ENCODE measurements at places on chromosomes 3 and 15. TPM values are rescaled to one million over a fixed set of nuclear protein-coding genes. Genes with fewer than 3 reads are reported as not detected.
A peak's percentile ranks its signal among the peaks of the same experiment; 100 is the strongest.

DNA sequence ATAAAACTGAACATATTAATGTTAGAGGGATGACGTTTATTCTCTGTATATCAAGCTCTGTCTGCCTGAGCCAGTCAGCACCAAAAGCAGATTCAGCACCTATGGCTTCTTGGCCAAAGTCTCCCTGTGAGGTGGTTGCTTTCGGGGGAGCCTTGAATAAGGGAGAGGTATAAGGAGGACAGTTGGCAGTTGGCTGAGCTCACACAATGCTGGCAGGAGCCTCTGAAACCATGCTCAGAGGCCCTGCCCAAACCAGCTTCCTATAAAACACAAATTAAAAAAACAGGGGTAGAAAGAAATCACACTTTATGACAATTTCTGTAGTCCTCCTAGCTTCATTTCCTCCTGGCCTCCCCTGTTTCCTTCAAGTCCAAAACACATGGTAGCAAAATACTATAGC, 18.8 kb downstream of the ARHGEF3 start:
- H3K4me1 ChIP-seq: no peaks in the 10 kb centered on the region
- DNase-seq: no peak
- H3K27me3 ChIP-seq: no peaks in the 10 kb centered on the region

SKOR1 gene
- 1.1 TPM for total RNA-seq

GRCh38 chr3:171950373-171950772, 89.0 kb upstream of the FNDC3B start:
- peak; percentile 25 for DNase-seq
- peaks cover 14% of the 10 kb centered on the region for H3K4me1 ChIP-seq
- peak overlapping the region; percentile 50 for H3K27ac ChIP-seq
- H3K36me3 ChIP-seq: no peaks in the 10 kb centered on the region

- H3K4me3 ChIP-seq: no peak overlapping the region
- no peaks in the 10 kb centered on the region for H3K36me3 ChIP-seq
- no peaks in the 10 kb centered on the region for H3K4me1 ChIP-seq
- H3K27ac ChIP-seq: peak overlapping the region; percentile 8
These were observed 141.1 kb downstream of the PGPEP1L start for GRCh38 chr15:98866511-98866910.

ESYT3 gene
- 6.3 TPM for total RNA-seq

GRCh38 chr15:88127432-88127790, 129.1 kb downstream of the NTRK3 start:
- H3K4me3 ChIP-seq: no peak overlapping the region
- DNase-seq: peak; percentile 2
- no peaks in the 10 kb centered on the region for H3K36me3 ChIP-seq
- no peaks in the 10 kb centered on the region for H3K27me3 ChIP-seq

HTR3E gene
- not detected for total RNA-seq

DNA sequence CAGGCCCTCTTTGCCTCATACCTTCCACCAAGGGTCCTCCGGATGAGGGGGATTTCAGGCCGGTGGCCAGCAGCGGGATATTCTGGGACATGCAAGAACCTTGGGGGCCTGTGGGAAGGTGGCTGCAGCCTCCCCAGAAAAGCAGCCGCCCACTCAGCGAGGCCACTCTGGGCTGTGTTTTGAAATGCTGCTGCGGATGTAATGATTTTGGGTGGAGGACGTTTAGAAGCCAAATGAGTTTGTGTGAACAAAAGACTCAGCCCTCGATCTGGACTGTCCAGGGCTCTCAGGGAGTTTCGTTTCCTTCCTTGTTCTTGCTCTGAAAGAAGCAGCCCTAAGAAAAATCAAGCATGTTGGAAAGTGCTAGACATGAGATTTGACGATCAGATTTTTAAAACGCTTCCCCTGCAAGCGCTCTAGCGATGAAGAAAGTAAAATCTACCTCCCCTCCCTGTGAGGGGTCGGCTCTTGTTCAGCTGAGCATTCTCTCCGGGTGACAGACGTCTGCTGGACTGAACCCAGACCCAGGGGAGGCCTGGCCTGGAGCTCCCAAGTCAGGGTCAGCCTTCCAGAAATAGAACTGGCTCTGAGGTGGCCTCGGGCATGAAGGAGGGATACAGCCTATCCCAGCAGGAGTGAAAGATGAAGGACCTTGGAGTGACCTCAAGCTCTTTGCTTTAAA, 12.9 kb downstream of the HEG1 start:
- H3K27me3 ChIP-seq: no peaks in the 10 kb centered on the region
- H3K4me1 ChIP-seq: peaks cover 96% of the 10 kb centered on the region
- DNase-seq: peak; percentile 89
- H3K4me3 ChIP-seq: no peak overlapping the region
- H3K36me3 ChIP-seq: no peaks in the 10 kb centered on the region

NEDD4 gene
- 7.5 TPM for total RNA-seq

DNA sequence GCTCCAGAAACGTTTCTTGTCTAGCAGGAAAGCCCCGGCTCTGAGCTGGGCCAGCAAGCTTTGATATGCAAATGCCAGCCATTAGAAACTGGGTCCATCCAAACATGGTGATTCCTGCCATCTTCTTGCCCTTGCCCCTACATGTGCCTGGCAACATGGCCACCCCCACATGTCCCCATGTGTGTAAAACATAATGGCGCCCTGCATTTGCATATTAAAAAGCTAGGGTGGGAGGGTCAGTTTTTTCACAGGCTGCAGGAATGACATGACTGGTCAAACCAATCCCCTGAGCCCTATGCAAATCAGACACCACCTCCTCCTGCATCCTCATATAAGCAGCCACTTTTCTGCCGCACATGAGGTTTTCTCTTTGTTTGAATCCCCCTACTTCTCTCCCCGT, 21.2 kb downstream of the GPR156 start:
- no peaks in the 10 kb centered on the region for H3K27me3 ChIP-seq
- no peak overlapping the region for H3K27ac ChIP-seq
- H3K4me3 ChIP-seq: no peak overlapping the region
- no peak for DNase-seq
- peaks cover 3% of the 10 kb centered on the region for H3K4me1 ChIP-seq
- no peaks in the 10 kb centered on the region for H3K36me3 ChIP-seq

GRCh38 chr3:153293265-153293664, 131.2 kb downstream of the RAP2B start:
- no peaks in the 10 kb centered on the region for H3K4me1 ChIP-seq
- no peak overlapping the region for H3K4me3 ChIP-seq
- peak; percentile 74 for DNase-seq
- H3K36me3 ChIP-seq: no peaks in the 10 kb centered on the region

DNA sequence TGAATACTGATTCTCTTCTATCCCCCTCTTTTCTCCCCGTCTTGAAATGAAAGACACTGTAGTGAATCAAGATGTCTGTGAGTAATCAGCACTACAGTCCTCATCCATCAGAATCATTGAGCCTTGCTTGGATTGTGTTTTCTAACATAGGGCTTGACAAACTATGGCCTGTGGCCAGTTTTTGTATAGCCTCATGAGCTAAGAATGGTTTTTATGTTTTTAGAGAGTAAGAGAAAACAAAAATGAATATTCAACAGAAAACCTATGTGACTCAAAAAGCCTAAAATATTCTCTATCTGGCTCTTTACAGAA, 55.2 kb downstream of the PPM1L start:
- H3K4me3 ChIP-seq: no peak overlapping the region
- no peak for DNase-seq
- H3K4me1 ChIP-seq: no peaks in the 10 kb centered on the region

GRCh38 chr15:60191821-60192220, 187.7 kb downstream of the FOXB1 start:
- no peak overlapping the region for H3K27ac ChIP-seq

DNA sequence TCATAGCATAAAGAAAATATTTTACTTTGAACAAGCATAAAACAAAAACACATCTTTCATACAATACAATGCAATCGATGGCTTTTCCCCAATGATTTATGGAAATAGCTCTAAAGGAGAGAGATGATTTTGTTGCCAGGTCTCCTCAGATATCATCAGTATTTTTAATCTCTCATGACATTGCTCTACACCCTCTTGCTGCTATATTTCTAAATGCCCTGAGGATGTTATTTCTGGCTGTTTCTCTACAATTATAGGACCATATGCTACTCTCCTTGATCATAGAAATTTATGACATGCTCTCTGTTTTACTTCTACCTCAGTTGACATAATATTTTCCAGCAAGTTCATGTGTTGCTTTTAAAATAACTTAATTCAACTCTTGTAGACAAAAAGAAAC, 654.9 kb upstream of the GBE1 start:
- H3K4me1 ChIP-seq: no peaks in the 10 kb centered on the region
- H3K4me3 ChIP-seq: no peak overlapping the region
- H3K27me3 ChIP-seq: no peaks in the 10 kb centered on the region
- no peak overlapping the region for H3K27ac ChIP-seq
- DNase-seq: no peak

DNA sequence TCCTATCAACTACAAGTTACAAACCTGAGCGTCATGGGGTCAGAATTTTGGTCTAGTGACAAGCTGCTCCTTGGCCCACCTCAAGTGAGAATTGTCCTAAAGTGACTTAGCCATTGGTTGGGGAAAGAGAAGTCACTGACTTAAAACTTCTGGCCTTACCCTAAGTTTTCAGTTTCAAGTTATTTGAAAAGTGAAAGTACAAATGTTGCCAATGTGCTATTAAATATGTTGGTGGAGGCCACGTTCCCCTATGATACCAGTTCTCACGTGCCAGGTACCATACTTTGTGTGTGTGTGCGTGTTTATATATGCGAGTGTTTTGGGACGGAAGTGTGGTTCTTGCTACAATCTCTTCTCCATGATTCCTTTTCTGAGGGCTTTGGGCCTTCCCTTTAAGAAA, 22.6 kb upstream of the RASGRP1 start:
- H3K27me3 ChIP-seq: no peaks in the 10 kb centered on the region
- H3K4me1 ChIP-seq: peaks cover 4% of the 10 kb centered on the region
- H3K36me3 ChIP-seq: no peaks in the 10 kb centered on the region
- no peak for DNase-seq
- H3K27ac ChIP-seq: no peak overlapping the region

CDHR4 gene
- total RNA-seq: not detected

DNA sequence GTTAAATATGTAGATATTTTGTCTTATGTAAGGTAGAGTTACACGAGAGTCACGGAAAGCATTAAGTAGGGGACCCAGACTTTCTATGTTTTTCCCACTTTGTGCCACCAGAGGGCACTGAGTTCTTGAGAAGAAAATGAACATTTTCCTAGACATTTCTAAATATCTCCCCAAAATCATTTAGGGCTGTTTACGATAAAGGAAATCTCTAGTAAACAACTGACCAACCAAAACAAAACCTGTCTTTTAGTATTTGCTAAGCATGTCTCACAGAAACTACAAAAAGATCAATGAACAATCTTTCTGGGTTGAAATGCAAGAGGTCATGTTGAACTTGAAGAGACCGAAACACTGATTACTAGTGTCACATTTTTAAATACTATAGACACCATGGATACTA, 16.1 kb downstream of the POU1F1 start:
- H3K27me3 ChIP-seq: no peaks in the 10 kb centered on the region
- no peaks in the 10 kb centered on the region for H3K4me1 ChIP-seq
- no peak overlapping the region for H3K27ac ChIP-seq
- peak; percentile 67 for DNase-seq
- H3K36me3 ChIP-seq: peaks cover 3% of the 10 kb centered on the region
- no peak overlapping the region for H3K4me3 ChIP-seq

- H3K4me3 ChIP-seq: no peak overlapping the region
- H3K36me3 ChIP-seq: no peaks in the 10 kb centered on the region
- no peak overlapping the region for H3K27ac ChIP-seq
- no peak for DNase-seq
These were observed 476.3 kb downstream of the EPHB1 start for GRCh38 chr3:135271177-135272025.

DNA sequence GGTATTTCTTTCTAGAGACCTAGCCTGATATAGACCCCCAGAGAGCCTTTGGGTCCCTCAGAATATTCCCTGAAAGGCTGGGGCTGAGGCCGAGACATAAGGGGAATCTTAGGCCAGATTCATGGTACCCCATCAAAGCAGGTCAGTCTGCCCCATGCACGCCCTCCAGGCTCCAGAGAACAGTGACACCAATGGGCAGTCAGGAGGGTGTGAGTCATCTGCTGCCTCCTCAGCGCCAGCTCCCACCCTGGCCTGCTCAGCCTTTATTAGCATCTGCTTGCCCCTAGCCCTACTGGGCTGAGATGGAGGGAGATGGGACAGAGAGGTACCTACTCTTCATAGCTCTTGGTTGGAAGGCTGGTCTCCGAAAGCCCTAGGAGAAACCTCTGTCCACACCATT, 14.3 kb upstream of the CAMKV start:
- H3K4me3 ChIP-seq: no peak overlapping the region
- no peak for DNase-seq
- H3K27ac ChIP-seq: no peak overlapping the region

- DNase-seq: no peak
- H3K27ac ChIP-seq: no peak overlapping the region
- H3K36me3 ChIP-seq: no peaks in the 10 kb centered on the region
- H3K4me3 ChIP-seq: no peak overlapping the region
- no peaks in the 10 kb centered on the region for H3K4me1 ChIP-seq
These were observed 46.1 kb downstream of the ABHD5 start for GRCh38 chr3:43736558-43737440.

- no peaks in the 10 kb centered on the region for H3K4me1 ChIP-seq
- no peak overlapping the region for H3K27ac ChIP-seq
- H3K4me3 ChIP-seq: no peak overlapping the region
These were observed 278.3 kb downstream of the FGF12 start for GRCh38 chr3:192449036-192449435.

SYNM gene
- 4.8 TPM for total RNA-seq

GRCh38 chr15:57165992-57166391, 210.3 kb upstream of the CGNL1 start:
- H3K27ac ChIP-seq: no peak overlapping the region
- peaks cover 6% of the 10 kb centered on the region for H3K36me3 ChIP-seq
- no peak overlapping the region for H3K4me3 ChIP-seq

DNA sequence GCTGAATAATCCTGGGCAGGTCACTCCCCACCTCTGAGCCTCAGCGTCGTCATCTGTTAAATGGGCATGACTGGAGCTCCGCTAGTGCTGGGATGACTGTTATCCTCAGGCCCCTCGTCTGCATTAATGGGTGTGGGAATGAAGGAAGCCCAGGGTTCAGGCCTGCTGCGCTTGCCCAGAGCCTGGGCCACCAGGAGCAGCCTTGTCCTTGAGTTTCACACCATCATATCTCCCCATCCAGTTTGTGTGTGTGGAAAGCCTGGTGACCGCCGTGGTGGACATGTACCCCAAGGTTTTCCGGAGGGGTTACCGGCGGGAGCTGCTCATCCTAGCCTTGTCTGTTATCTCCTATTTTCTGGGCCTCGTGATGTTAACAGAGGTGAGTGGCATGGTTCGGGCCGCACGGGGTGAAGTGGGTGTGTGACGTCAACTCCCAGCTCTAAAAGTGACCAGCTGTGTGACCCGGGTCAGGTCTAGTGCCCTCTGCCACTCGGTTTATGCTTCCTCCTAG, 63.5 kb upstream of the SLC6A1 start:
- no peak overlapping the region for H3K4me3 ChIP-seq
- H3K27ac ChIP-seq: no peak overlapping the region
- no peak for DNase-seq
- no peaks in the 10 kb centered on the region for H3K4me1 ChIP-seq
- no peaks in the 10 kb centered on the region for H3K27me3 ChIP-seq
